ENCODE measurements at places on chromosomes 4 and X.

DNA sequence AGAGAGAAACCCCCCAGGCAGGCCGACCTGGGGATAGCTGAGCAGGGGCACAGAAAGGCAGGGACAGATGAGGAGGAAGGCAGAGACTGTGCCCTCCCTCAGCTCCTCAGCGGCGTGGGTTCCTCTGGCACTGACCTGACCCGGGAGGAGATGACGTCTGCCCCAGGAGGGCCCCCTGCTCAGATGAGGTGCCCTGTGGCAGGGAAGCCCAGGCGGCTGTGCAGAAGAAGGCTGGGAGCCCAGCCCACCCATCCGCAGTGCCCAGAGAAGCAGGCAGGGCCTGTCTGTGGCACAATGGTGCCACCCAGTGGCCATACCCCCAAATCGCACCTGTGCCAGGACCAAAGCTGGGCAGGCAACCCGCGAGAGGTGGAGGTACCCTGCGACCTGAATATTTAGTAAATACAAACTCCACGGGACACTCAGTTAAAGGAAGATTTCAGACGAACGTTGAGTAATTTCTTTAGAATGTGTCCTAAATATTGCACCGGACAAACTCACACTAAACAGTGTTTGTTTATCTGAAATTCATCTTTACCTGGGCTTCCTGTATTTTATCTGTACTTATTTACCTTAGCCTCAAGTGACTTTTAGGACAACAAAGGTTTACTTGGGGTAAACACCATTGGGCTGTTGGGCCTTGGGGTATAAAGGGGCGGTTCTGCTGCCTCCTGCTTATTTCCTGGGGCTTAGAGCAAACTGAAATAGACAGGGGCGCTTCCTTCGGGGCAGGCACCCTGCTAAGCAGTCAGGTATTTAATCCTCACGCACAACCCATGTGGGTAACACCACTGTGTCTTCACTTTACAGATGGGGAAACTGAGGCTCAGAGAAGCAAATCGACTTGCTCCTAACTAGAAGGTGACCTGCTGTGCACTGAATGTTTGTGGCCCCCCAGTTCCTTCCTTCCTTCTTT is 46.5 kb upstream of the HMX1 start:
- peak; percentile 10 for DNase-seq

DNA sequence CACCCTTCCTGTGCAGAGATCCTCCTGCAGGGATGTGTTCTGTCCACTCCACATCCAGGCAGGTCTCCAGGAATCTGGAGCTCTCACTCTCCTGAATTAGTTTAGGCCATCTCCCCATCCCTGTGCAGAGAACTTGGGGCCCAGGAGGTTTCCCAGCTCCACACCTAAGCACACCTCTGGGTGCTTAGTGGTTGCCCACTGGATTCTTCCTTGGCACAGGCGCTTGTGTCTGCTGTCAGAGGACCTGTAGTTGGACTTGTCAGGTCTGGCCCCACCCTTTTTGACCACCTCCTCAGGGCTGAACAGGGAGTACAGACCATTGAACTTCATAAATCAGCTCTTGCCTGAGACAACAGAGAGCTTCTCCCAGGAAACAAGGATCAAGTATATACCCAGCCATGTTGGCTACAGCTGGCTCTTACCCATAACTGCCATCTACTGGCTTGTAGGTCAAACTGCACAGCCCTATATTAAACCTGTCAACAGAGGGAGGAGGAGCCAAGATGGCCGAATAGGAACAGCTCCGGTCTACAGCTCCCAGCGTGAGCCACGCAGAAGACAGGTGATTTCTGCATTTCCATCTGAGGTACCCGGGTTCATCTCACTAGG is 275.5 kb downstream of the PPARGC1A start:
- no peak for DNase-seq

- no peak for DNase-seq
Observed at GRCh38 chr4:153241970-153242838, 38.0 kb downstream of the TRIM2 start.

GRCh38 chr4:151000747-151001429 is 14.2 kb downstream of the LRBA start:
- no peak for DNase-seq

- DNase-seq = no peak
Observed at GRCh38 chr4:38669208-38669607, 5.2 kb downstream of the KLF3 start.

Data from stimulated activated CD8-positive, alpha-beta memory T cell treated with anti-CD3 and anti-CD28 coated beads, Interleukin-12 subunit alpha, Interleukin-12 subunit beta, amount 100 ng/mL, for 4 hours (primary cell).